SJCRH30 (cell line): ENCODE measurements at places on chromosomes 13 and 19. TPM values are rescaled to one million over a fixed set of nuclear protein-coding genes. Genes with fewer than 3 reads are reported as not detected.
A peak's percentile ranks its signal among the peaks of the same experiment; 100 is the strongest.

GRCh38 chr13:91571681-91572080, 173.3 kb downstream of the GPC5 start:
- no peak for DNase-seq

DNA sequence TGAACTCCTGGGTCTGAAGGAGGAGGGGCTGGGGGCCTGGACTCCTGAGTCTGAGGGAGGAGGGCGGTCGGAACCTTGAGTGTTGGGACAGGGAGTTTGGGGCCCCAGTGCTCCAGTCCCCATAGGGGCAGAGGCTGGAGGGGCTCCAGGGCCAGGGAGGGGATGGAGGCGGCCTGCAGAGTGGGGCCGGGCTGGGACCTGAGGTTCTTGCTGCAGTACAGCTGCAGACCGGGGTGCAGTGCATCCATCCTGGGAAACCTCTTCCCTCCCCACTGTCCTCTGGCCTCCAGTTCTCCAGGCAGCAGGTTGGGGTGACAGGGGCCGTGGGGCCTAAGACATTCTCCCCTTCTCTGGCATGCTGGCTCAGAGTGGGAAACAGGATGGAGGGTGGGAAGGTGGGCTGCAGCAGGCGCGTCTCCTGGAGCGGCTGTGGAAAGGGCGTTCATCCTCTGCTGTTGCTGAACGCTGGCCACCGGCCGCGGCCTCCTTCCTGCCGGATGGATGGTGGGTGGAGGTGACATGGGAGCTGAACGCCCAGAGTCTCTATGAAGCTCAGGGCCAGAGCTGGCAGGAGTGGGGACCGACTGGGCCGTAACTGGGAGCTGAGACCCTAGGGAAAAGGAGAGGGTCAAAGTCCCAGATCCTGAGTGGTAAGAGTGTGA, 1.6 kb downstream of the BRSK1 start:
- no peak for DNase-seq

- DNase-seq = no peak
Observed at GRCh38 chr19:10726268-10726667, 8.4 kb downstream of the DNM2 start.

DNA sequence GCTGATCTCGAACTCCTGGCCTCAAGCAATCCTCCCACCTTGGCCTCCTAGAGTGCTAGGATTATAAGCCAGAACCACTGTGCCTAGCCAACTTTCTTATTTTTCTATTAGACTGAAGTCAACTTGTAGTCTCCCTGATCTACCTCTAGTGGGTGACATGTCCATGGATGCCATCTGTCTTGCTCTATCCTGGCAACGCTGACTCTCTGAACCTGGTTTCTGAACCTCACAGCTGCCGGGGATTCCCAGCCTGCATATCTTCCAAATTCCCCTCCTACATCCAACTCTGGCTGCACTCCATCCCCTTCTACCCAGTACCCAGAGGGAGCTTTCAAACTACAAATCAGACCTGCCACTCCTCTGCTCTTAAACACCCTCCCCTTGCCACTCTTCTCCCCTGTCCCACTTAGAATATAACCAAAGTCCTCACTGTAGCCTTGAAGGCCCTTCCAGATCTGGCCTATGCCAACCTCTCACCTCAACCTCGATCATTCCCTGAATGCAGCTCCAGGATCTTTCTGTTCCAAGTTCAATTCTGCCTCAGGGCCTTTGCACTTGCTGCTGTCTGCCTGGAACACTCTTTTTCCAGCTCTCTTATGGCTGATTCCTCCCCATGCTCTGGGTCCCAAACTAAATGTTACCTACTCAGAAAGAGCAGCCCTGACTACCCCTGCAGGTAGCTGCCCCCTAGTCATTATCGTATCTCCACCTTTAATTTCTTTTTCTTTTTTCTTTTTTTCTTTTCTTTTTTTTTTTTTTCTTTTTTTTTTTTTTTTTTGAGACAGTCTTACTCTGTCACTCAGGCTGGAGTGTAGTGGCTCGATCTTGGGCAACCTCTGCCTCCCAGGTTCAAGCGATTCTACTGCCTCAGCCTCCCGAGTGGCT, 2.2 kb downstream of the CLIP3 start:
- no peak for DNase-seq

Gene IGSF23
- total RNA-seq = not detected in 2 replicates

DNA sequence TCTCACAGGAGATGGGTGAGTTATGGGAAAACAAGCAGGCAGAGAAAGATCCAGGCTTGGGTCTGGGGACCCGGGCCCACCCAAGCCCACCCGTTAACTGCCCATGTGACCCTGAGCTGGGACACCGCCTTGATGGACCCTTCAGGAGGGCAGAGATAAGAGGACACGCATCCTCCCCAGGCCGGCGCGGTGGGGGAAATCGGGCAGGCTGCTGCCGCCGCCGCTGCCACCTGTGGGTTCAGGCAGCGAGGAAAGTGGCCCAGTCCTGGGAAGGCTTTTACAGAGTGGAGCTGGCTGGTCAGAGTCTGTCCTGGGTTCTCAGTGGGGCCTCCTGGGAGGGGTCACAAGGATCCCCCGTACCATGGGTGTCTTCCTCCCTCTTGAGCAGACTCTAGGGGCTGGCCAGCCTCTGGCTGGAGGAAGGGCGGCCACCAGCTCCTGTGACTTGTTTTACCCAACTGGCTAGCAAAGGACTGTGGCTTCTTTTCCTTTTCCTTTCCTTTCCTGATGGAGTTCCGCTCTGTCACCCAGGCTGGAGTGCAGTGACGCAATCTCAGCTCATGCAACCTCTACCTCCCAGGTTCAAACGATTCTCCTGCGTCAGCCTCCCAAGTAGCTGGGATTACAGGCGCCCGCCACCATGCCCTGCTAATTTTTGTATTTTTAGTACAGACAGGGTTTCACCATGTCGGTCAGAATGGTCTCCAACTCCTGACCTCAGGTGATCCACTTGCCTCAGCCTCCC, 155.4 kb downstream of the KDM4B start:
- DNase-seq = no peak

Gene SEMA6B
- total RNA-seq = 108 and 116 TPM in 2 replicates

Gene C19orf38
- total RNA-seq = not detected in 2 replicates

Gene ZNF17
- 11.4 and 13.1 TPM in 2 replicates for total RNA-seq

Gene MCEMP1
- not detected in 2 replicates for total RNA-seq

DNA sequence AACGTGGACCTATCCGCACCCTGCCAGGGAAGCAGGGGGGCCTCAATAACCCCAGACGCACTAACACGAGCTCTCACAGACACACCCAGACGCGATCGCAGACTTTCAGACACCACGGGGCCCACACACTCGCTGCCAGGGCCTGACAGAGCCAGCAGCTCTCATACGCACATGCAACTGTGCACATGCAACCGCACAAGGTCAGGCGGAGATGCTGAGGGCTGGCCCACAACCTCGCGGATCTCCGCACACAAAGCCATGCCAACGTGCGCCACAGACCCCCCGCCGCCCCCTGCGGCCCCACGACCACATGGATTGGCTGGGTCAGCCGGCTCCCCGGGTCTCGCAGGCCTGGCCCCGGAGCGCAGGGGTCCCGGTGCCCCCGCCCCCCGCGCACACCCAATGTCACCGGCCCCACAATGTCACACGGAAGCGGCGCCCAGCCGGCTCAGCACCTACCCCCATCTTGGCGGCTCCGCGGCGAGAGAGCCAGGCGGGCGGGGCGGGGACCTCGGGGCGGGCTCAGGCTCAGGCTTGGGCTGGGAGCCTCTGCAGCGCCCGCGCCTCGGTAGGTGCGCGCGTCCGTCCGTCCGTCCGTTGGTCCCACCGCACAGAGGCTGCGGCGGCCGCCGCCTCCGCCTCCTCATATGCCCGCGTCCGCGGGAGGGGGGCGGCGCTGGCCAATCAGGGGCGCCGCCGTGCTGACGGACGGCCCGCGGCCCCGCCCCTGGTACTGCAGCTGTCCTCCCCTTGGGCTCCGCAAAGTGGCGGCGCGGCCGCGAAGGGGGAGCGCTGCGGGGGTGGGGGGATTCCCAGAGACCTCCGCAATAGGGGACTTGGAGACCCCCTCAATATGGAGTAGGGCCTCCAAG, at the start of gene ATP1A3:
ATP1A3 (minus strand) TSS at position 619 of the 872 bp plus-strand sequence; CDS start at position 465, 154 bp downstream.
- peak; percentile 78 for DNase-seq

Gene TMTC4
- total RNA-seq = 20.7 and 25.0 TPM in 2 replicates

Gene PSG11
- not detected in 2 replicates for total RNA-seq

Gene CFAP97D2
- total RNA-seq = 0.58 and 0.71 TPM in 2 replicates

Gene CDC42EP5
- total RNA-seq = 0.20 and 1.2 TPM in 2 replicates
